Left colon (tissue), 2 donors: ENCODE measurements at places on chromosomes 11 and 22.

- DNase-seq, result no peak
Measured at GRCh38 chr11:59281177-59281576, 68.5 kb upstream of the MPEG1 start.

DNA sequence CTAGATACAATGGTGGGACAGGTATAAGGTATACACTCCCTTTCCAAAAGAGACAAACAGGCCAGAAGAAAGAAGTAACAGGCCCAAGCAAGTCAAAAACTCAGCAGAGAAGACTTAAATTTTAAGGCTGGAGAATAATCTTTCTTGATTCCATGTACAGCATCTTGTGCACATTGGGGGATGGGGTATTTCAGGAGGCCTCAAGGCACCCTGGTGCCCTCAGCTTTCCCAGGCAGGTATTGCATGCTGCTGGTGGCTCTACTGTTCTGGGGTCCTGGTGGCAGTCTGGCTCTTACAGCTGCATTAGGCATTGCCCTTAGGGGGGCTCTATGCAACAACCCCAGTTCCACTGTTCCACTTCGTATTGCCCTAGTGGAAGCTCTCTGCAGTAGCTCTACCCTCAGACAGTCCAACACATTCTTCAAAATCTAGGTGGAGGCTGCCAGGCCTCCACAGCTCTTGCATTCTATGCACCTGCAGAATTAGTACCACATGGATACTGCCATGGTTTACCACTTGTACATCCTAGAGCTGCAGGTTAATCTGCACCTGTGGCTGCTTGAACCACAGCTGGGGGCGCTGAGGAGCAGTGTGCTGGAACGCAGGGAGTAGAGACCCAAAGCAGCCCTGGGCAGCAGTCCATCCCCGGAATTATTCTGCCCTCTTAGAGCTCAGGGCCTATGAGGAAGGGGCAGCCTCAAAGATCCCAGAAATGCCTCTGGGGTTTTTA, 4.2 kb upstream of the CTSC start:
- DNase-seq, result no peak

GRCh38 chr11:57464539-57465181, 4.3 kb downstream of the RTN4RL2 start:
- no peak for DNase-seq

DNA sequence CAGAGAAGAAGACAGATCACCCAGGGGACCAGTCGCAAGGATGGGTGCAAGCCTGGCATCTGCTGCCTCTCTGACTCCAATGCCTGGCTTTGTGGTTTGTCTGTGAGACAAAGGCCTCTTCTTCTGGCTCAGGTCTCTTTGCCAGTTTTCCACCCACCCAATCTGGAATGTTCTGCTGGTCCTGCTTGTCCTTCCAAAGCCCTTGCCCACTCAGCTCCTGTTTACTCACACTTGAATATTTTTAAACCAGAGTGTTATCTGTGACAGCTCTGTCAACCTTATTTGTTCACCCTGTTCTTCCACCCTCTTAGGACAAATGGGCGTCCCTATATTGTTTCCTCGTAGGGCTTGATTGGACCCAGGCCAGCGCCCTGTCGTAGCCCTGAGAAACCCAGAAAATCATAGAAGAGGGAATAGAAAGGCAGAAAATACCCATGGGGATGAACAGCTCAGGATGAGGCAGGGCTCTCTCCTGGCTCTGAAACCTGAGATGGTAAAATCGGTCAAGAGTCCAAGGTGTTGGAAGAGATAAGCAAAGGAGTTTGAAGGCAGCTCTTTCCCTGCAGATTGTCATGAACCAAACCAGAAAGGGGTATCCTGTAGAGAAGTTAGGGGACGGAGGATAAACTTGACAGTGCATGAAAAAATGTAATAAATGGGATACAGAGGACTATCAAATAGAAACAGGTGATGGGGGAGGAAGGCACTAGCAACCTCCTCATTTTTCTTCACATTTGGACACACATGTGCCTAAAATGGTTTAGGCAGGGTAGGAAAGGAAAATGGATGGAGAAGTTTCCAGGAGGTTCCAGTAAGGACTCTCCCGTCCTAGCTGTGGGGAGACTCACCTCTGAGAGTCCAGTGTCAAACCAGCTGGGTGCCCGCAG, 651 bp downstream of the CRYAB start:
- DNase-seq, result no peak

DNA sequence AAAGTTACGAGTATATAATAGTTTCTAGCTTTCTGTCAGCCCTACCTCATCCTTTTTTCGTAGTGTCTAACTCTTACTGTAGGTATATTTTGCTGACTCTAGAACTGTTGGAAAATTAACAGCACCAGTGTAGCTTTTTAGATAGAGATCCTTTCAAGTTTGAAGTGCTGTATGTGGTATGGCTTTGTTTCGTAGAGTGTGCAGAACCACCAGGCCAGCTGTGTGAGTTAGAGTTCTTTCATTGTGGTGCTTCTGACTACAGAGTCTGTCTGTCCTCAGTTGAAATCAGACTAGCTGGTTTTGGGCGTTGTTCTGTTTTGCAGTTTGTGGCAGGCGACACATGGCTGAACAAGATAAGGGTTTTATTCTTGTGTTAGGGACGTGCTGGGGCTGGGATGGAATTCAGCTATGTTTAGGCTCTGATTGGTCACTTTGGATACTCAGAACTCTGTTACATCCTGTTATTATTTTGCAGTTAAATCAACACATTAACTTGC, 3.2 kb downstream of the ARHGEF12 start:
- peak; percentile 23 for DNase-seq

- no peak for DNase-seq
Measured at GRCh38 chr11:73983741-73984538, 1.3 kb upstream of the UCP2 start.

DNA sequence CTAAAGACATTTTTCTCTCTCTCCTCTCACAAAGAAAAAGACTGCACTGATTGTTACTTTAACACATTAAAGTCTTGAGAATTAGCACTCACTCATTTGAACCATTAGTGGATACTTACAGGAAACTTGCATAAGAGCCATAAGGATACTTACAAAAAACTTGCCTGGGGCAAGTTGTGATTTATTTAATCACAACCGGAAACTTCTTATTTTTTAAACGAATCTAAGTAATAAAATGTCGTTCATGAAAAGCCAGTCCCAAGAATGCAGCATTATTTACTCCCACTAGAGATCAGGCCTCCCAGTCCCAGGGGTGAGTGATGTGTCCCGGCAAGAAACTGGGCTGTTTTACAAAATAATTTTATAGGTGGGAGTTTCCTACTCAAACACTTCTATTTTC, 59.3 kb upstream of the TTC12 start:
- no peak for DNase-seq

DNA sequence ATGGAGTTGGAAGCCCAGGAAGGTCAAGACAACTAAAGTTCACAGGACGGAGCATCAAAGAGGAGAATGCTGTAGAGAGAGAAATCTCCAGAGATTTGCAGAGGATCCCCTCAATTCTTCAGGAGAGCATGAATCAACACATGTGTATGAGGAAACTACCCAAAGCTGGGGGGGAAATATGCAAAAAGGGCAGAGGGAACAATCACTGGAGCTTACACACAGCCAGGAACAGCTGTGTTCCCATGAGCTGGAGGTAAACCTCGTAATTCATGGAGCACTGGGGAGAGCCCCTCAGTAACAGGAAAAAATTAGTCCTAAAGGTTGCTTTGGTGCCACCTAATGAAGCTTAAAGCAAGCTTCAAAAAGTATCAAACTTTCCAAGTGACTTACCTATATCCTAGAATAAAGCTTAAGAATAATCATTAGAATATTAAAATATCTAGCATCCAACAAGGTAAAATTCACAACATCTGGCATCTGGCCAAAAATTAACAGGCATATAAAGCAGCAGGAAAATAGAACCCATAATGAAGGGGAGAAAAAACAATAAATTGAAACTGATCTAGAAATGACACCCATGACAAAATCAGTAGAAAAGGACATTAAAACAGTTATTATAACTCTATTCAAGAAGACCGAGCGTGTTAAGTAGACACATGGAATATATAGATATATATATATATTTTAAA, 134.2 kb downstream of the STK33 start:
- DNase-seq, result no peak

- DNase-seq, result no peak
Measured at GRCh38 chr22:20999350-21000206, 2.3 kb downstream of the THAP7 start.

DNA sequence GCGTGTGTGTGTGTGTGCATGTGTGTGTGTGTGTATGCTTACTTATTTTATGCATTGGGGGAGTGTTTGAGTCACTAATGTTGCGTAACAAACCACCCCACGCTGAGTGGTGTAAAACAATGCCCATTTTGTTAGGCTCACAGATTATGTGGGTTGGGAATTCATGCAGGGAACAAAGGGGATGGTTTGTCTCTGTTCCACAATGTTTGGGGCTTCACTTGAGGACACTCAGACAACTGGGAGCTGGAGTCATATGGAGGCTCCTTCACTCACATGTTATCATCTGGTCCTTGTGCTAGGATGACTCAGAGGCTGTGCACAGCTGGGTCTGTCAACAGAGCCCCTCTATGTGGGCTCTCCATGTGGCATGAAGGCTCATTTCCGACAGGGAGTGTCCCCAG, 51.3 kb upstream of the LARGE1 start:
- no peak for DNase-seq

DNA sequence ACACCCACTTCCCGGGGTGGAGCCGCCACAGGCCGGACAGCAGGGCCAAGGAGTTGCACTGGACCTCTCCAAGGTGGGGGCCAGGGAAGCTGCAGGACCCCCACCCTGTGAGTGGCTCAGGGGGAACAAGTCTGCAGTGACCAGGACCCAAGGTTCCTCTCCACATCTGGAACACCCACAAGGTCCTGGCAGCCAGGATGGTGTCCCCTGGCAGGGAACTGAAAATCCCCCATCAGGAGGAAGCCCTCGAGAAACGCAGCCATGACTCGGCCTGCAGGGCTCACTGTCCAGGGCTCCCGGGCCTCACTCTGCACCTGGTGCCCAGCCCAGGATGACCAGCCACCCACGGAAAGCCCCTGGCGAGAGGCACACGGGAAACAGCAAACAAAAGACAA, 11.5 kb downstream of the RNH1 start:
- DNase-seq, result no peak

GRCh38 chr22:50672471-50673230, at the start of gene SHANK3:
TSS of gene SHANK3 (plus strand) at chr22:50672823.
- no peak for DNase-seq

GRCh38 chr11:126111458-126112116, 48.9 kb upstream of the CDON start:
- DNase-seq, result no peak

DNA sequence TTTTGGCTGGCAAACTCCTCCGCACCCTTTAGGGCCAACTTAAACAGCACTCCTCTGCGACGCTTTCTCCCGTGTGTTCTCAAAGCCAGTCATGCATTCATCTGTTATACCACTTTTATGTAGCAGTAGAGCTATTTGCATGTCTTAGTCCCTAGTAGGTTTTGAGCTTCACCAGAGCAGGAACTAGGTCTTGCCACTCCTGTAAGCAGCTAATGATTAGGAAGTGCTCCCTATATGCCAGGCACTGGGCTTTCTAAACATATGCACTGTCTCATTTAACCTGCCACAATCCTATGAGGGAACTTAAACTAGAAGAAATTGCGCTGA, 180.8 kb downstream of the DBX1 start:
- DNase-seq, result no peak

DNA sequence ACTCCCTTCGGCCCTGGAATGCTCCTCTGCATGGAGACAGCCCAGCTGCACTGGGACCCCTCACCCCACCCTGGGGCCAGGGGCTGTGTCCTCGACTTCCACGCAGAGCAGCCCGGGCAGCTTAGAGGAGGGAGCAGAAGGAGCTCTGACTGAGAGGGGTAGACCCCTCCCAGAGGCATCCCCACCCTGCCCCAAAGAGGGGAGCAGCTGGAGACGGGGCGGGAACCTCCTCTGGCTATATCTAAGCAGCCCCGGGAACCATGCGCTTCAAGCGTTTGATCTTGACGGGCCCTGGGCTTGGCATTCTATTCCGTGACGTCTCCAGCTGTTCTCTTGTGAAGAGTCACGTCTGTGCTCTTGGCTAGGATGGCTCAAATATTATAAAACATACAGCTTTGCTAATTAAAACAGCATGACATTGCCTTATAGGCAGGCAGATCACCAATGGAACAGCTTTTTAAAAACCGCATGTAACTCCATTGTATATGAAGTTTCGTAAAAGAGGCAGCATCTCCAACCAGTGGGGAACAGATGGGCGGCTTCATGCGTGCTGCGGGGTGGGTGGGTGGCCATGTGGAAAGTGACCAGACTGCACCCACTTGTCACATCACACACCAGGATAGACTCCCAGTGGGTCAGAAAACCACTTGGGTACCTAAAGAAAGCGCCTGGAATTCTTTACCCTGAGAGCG, 7.7 kb downstream of the KCNQ1 start:
- no peak for DNase-seq

DNA sequence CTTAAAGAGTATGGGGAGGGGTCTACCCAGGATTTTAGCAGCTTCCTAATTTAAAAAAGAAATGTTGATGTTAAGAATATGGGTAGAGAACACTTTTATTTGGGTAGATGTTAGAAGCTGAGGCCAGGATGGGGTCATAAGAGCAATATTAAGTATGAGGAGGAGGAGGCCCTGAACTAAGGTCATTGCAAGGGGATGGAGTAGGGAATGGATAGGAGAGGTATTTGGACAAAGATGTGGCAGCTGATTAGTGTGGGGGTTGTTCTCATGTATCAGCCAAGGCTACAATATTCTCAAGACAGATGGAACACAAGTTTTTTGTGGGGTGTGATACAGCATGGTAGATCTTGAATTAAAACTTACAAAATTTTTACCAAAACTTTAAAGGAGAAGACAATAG, 35.7 kb upstream of the GLYATL2 start:
- no peak for DNase-seq
